ENCODE measurements at places on chromosomes 3 and 15. TPM values are rescaled to one million over a fixed set of nuclear protein-coding genes. Genes with fewer than 3 reads are reported as not detected.

GRCh38 chr3:24503616-24504113, 9.0 kb upstream of the THRB start:
- peaks cover 12% of the 10 kb centered on the region for H3K4me1 ChIP-seq
- no peak overlapping the region for H3K4me3 ChIP-seq
- no peaks in the 10 kb centered on the region for H3K36me3 ChIP-seq
- no peak overlapping the region for H3K27ac ChIP-seq

PSTPIP1 gene
- 24.5 TPM for total RNA-seq

SNTN gene
- total RNA-seq, result not detected

GRCh38 chr3:76871655-76872054, 168.2 kb upstream of the ROBO2 start:
- no peak overlapping the region for H3K4me3 ChIP-seq
- H3K27ac ChIP-seq, result no peak overlapping the region
- H3K4me1 ChIP-seq, result no peaks in the 10 kb centered on the region
- DNase-seq, result no peak
- H3K36me3 ChIP-seq, result no peaks in the 10 kb centered on the region

DNA sequence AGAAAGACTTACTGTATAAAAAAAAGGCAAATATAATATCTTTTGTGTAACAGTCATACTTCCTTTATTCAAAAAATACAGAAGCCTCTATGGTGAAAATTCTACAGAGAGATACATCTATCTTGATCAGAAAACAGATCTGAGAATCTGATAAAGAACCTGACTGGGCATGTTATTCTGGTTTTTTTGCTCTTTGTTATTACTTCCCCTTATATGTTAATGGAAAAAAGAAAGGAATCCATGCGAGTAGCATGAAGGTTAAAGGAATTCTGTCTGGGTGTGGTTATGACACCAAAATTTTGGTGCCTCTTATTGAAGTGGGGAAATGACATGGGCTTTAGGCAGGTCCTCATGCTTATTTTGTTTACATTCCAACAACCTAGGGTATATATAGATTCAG, 81.7 kb downstream of the BCHE start:
- no peaks in the 10 kb centered on the region for H3K4me1 ChIP-seq
- no peaks in the 10 kb centered on the region for H3K36me3 ChIP-seq
- H3K4me3 ChIP-seq, result no peak overlapping the region
- no peak overlapping the region for H3K27ac ChIP-seq

DNA sequence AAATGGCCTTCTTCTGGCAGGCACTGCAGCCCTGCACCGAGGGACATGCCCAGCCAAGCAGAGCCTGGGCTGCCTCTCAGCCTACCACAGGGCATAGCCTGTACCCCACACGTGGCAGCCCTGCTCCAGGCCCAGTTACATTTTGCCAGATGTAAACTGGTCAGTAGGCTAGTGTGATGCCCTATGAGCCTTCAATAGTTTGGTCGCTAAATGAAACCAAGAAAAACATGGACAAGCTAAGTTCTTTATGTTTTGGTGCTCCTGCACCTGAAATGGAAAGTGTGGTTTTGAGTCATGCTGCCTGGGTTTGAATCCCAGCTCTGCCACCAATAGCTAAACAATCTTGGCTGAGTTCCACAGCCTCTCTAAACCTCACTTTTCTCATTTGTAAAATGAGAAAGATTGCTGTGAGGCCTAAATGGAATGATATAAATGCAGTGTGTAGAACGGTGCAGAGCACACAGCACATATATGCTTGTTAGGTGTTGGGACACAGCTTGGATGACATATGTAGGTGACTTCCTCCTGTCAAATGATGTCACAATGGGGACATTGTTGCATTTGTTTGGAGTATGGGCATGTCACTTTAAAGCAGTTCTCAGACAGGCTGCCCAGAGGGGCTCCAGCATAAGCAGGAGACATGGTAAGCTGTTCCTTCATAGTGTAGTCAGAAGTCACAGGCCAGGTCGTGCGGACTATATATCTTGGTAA, 57.4 kb downstream of the ZBTB38 start:
- DNase-seq, result no peak
- H3K4me1 ChIP-seq, result peaks cover 55% of the 10 kb centered on the region
- no peaks in the 10 kb centered on the region for H3K36me3 ChIP-seq
- no peak overlapping the region for H3K4me3 ChIP-seq

DNA sequence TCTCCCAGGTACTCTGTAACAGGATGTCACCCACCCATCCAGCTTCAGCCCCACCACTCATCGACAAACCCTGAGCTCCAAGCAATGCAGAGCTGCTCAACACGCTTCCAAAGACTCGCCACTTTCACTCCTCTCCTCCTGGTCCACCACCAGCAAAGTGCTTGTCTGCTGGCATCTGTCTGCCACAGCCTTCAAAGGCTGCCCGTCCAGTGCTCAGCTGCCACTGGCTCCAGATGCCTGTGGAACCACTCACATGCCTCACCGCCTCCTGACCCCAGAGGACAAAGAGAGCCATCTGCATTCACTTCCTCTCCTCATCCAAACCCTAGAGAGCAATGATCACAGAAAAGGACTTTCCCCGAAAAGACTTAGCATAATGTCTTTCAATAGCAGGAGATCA, 109.5 kb upstream of the OCA2 start:
- no peak overlapping the region for H3K4me3 ChIP-seq
- no peaks in the 10 kb centered on the region for H3K4me1 ChIP-seq
- no peaks in the 10 kb centered on the region for H3K27me3 ChIP-seq

- DNase-seq, result no peak
- peaks cover 14% of the 10 kb centered on the region for H3K27me3 ChIP-seq
Measured at GRCh38 chr15:78620021-78620526, 722 bp downstream of the CHRNA3 start.

DNA sequence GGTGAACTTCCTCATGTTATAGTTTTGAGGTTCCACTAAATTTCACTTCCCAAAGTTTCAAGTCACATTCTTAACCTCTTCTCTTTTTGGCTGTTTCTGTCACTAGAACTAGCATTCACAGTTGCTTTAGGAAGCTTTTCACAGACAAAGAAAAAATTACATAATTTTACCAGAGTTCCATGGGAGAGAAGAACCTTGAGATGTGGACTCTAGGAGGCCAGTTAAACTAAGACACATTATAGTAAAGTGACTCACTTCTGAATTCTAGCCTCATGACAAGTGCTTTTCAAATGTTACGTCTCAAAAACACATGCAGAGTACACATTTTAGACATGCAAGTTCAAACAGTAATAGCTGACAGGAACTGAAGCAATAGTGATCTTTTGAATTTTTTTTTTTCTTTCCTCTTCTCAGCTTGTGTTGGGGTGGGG, 39.9 kb upstream of the LRTM1 start:
- DNase-seq, result no peak
- H3K27ac ChIP-seq, result no peak overlapping the region
- H3K4me3 ChIP-seq, result no peak overlapping the region

DNA sequence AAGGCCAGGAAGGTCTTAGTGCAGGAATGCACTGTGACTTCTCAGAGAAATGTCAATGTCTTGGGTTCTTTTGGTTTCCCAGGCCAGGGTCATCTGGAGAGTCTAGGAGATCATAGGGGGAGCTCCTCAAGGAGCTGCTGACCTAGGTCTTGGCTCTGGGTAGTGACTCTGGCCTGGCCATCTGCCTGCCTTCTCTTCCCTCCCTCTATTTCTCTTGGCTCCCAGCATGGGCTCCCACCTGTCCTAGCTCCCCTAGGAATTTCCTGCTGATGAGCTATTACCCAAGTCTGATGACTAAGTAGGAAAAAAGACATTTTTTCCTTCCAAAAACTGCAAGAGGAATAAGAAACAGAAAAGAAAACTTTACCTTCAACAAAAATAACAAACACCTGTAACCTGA, 57.4 kb downstream of the BSN start:
- H3K4me3 ChIP-seq, result no peak overlapping the region
- H3K36me3 ChIP-seq, result no peaks in the 10 kb centered on the region
- H3K4me1 ChIP-seq, result no peaks in the 10 kb centered on the region
- H3K27ac ChIP-seq, result no peak overlapping the region
- H3K27me3 ChIP-seq, result no peaks in the 10 kb centered on the region

- peak overlapping the region; percentile 85 for H3K27ac ChIP-seq
- H3K36me3 ChIP-seq, result peaks cover 18% of the 10 kb centered on the region
- H3K4me3 ChIP-seq, result no peak overlapping the region
- H3K27me3 ChIP-seq, result no peaks in the 10 kb centered on the region
- peaks cover 12% of the 10 kb centered on the region for H3K4me1 ChIP-seq
- peak; percentile 5 for DNase-seq
Measured at GRCh38 chr3:64150623-64151207, 74.6 kb downstream of the PRICKLE2 start.

Measured in thoracic aorta (tissue), 2 donors.